ENCODE measurements at places on chromosomes 13 and 19. TPM values are rescaled to one million over a fixed set of nuclear protein-coding genes. Genes with fewer than 3 reads are reported as not detected.

NLRP11 gene
- total RNA-seq: not detected

CGB7 gene
- 0.42 TPM for total RNA-seq

NKPD1 gene
- total RNA-seq: not detected

SUPT5H gene
- 108 TPM for total RNA-seq

SLC6A16 gene
- total RNA-seq: 1.6 TPM

MARCHF2 gene
- total RNA-seq: 43.5 TPM

ZNF723 gene
- not detected for total RNA-seq

C19orf73 gene
- total RNA-seq: not detected

TMC4 gene
- total RNA-seq: 0.71 TPM

CPB2 gene
- total RNA-seq: not detected

ZNF541 gene
- total RNA-seq: not detected

PCSK4 gene
- 1.2 TPM for total RNA-seq

VSTM1 gene
- total RNA-seq: not detected

CCDC8 gene
- 0.75 TPM for total RNA-seq

RXFP2 gene
- total RNA-seq: not detected

ZNF548 gene
- 7.8 TPM for total RNA-seq

PSG6 gene
- not detected for total RNA-seq

SUCLA2 gene
- 32.0 TPM for total RNA-seq

KISS1R gene
- total RNA-seq: not detected

RFPL4A gene
- not detected for total RNA-seq

FGF22 gene
- not detected for total RNA-seq

PSG7 gene
- not detected for total RNA-seq

GRK1 gene
- total RNA-seq: not detected

KASH5 gene
- not detected for total RNA-seq

DAND5 gene
- 0.20 TPM for total RNA-seq

EXOC3L2 gene
- total RNA-seq: 0.66 TPM

GPI gene
- total RNA-seq: 245 TPM

IGLON5 gene
- not detected for total RNA-seq

TMEM86B gene
- 5.4 TPM for total RNA-seq

ZNF556 gene
- total RNA-seq: not detected

C19orf18 gene
- total RNA-seq: 0.64 TPM

ZNF677 gene
- total RNA-seq: 21.0 TPM

CDC42EP5 gene
- 85.5 TPM for total RNA-seq
